ENCODE measurements at places on chromosomes 12 and 14.

- no peak for DNase-seq
Observed at GRCh38 chr14:101315802-101316296, 245.4 kb upstream of the DIO3 start.

- DNase-seq: no peak
Observed at GRCh38 chr12:54229624-54230212, 40.9 kb upstream of the SMUG1 start.

DNA sequence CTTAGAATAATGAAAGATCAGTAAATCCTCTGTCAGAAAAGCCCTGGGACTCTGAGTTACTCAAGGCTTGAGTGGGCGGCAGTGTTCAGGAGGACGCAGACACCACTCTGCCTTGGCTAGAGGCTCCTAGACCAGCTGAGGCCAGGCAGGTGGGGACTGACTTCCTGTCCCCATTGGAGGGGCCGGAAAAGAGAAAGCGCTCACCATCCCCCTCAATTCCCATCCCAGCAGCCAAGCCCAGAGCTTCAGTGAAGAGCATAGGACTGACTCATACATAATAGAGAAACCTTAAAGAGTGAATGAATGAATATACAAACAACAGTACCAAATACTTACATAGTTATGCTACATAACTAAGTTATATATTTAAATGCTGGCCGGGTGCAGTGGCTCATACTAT is 62.0 kb downstream of the PLEKHG7 start:
- DNase-seq: no peak

DNA sequence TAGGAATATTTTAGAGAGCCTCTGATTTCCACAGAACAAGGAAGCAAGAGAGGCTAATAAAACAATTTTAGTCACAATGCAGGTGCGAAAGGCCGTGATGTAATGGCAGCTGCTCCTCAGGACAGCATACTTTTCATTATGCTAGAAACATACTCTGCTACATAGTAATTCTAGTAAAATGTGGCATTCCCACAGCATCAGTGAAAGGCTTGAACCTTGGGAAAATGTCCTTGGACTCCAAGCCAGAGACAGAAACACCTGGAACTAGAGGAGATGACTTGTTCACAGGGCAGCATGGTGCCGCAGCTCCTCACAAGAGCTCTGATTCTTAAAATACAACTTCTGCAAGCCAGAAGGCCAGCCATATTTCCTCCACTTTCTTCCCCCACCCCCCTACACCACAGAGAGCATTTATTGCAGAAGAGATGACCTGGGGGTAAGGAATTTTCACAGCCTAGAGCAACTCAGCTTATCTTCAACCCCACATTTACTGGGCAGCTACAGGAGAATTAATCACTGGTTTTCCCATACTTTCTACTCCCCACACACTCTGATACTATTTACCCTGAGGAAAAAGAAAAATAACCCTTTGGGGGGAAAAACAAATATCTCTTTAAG is 15.8 kb downstream of the ABCC9 start:
- no peak for DNase-seq

GRCh38 chr12:18576104-18576626 is 161.6 kb downstream of the PLCZ1 start:
- DNase-seq: no peak

DNA sequence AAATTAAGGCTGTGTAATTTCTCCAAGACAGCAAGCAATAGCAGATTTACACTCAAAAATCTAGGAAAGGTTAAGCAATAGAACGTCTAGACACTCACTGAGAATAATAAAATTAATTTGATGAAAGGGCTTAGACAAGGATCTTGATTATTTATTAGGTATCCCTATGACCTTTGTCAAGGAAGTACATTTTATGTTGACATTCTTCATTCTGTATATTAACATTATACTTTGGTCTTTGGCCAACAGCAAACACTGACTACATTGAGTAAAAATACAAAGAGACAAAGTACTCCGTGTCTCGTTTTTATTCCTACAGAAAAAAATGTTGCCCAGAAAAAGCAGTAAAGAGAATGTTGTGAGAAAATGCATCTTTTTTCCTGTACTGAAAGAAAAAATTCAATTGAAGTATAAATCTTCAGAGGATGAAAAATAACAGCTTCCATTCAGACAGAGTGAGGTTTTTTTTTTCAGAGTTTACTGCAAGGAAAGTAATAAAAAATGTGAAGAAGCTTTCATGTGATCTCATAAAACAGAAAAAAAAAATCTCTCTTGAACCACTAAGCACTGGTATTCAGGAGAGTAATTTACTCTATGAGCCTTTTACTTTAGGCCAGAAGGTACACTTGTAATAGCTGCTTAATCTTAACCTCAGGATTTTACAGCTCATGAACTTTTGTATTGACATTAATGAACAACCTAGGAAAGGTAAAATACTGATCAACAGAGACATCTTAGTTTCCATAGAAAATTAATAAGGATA is 605.0 kb downstream of the FSCB start:
- DNase-seq: no peak

- peak; percentile 73 for DNase-seq
Observed at GRCh38 chr12:27554421-27555186, 30.6 kb downstream of the PPFIBP1 start.

DNA sequence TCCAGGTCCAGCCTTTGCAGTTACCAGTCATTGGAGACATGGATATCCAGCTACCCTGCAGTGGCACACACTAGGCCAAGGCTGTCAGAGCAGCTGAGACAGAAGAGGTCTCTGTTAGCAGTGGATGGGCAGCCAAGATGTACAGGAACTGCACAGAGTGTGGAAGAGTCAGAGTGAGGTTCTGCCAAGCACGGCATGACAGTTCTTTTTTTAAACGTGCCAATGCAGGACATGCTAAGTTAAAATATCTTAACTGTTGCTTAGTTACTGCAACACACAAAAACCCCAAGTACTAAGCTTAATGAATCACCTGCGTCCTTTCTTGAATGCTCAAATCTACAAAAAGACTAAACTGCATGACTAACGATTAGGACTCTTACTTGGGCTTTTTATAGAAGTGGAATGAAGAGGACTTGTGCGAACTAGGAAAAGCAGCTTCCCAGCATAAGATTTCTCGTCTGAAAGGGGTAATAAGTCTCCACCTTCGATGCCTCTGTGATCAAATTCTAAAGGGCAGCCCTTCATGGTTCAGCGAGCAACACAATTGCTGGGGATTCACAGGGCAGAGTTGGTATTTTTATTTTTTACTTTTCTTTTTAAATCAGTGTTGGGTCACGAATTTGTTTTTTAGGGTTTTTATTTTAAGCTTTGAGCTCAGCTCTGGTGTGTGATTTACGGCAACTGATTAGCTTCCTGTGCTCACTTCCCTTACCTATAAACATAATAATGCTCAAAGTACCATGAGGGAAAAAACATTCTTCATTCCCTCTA is 20.6 kb downstream of the MAPK1IP1L start:
- no peak for DNase-seq

- no peak for DNase-seq
Observed at GRCh38 chr14:95500201-95500681, 16.2 kb downstream of the SYNE3 start.

DNA sequence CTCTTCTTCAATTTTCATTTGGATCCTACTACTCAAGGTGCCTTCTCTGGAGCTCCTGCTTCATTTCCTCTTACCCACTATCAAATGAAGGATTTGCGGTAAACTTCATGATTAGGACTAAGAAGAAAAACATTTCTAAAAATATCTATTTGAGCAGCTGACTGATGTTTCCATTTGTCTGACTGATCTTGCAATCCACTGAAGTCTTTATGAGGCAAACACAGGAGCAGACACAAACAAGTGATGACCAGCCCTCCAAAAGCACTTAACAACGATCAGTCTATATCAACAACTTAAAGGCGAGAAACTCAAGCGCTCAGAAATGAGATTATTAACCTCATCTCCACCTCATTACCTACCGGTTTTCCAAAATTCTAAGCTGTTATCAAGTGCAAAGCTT is 26.2 kb downstream of the OSBPL8 start:
- no peak for DNase-seq

GRCh38 chr12:41055875-41056577 is 132.1 kb upstream of the PDZRN4 start:
- DNase-seq: no peak

DNA sequence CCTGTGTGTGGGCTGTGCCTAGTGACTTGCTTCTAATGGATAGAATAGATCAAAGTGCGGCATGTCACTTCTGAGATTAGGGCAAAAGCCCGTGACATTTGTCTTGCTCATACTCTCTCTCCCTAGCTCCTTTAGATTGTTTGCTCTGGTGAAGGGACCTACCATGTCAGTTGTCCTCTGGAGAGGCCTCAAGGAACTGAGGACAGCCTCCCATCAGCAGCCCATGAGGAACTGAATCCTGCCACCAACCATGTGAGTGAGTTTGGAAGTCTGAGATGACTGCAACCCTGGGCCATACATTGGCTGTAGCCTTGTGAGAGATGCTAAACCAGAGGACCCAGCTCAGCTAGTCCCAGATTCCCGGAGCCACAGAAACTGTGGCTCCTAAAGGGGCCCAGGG is 101.6 kb upstream of the ESRRB start:
- DNase-seq: no peak

GRCh38 chr12:76341436-76342030 is 6.7 kb downstream of the BBS10 start:
- DNase-seq: no peak

DNA sequence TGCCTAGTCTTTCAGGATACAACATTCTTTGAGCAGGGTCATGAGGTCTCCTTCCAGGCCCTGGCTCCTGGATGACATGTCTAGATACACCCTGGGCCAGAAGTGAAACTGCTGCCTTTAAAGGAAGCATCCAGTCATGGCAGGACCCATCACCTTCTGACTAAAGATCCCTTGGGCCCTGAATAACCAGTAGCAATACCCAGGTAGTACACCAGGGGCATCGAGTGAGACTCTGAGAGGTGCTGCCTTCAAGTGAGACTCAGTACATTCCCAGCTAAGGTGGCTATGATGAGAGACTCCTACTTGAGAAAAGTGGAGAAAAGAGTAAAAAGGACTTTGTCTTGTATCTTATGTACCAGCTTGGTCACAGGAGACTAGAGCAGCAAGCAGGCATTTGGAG is 23.5 kb downstream of the OR6C68 start:
- DNase-seq: no peak

GRCh38 chr12:68775121-68775630 is 29.2 kb downstream of the SLC35E3 start:
- DNase-seq: no peak

DNA sequence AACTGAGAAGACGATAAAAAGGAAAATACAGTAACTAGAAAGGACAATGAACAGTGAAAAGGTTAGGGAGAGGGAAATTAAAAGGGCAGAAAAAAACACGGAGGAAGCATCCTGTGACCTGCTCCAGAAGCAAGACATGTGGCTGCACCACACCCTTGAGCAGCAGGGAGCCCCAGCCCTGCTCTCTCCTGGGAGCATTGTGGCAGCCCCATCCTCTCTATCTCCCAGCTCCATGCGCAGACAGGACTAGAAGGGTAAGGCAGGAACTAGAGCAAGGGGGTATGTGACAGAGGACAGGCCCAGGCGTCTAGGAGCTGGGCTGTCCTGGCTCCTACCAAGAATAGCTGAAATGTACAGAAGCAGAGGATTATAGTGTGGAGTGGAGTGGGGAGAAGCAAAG is 38.6 kb upstream of the SMUG1 start:
- DNase-seq: no peak

DNA sequence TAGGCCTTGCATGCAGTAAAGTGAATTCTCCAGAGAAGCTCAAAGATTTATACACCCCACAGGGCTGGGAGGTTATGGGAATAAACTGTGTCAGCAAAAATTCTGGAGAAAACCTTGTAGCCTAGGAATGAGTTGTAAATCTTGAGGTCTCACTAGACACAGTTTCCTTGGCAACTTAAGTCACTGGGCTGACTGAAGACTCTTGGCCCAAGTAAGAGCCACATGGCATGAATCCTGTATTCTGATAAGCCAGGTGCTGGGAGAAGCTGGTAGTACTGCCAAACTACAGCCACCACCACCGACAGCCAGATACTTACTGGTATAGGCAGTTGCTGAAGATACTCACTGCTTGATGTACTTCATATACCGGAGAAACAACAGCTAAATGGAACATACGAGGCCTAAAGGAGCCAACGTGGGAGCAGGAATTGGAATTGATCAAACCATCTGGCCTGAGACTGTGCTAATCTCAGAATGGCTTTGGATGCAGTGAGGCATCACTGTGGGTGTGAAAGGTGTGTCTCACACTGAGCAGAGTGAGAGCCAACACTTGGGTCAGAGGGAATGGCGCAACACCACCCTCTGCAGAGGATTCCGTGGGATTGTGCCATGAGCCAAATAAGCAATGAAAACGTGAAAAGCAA is 102.8 kb upstream of the TMCC3 start:
- DNase-seq: no peak

DNA sequence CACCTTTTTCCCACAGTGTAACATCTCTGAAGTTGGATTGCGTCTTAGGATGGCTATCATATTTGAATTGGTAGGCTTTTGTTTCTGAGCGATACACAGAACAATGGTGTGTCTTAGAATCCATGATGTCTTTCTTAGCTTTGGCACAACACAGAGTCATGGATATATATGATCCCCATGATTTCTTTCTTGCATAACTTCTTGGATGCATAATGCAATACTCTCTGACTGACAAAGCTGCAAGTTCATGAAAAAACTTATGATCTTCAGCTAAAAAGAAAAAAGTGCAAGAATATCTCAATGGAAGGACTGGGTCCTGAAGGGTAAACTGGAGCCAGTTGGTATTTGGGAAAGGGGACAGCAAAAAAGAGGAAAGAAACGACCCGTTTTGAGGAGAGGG is 48.1 kb downstream of the VWF start:
- DNase-seq: no peak

GRCh38 chr12:40446385-40446784 is 221.6 kb downstream of the LRRK2 start:
- DNase-seq: no peak

DNA sequence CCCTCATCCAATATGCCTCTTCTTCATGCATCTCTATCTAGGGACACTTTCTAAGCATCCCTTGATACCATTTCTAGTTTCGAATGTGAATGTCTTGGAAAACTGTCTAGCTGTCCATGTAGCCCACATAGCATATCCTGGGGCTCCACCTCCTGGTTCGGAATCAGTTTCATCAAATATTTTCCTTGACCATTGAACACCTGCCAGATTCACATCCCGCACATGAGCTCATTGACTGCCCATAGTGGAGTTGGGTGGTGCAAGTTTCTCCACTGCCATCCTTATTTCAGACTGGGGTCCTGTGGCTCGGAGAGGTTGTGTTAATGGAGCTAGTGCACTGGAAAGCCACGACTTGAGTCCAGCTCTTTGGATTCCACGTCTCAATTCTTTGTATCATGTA is 58.6 kb upstream of the TMEM263 start:
- DNase-seq: peak; percentile 57

- DNase-seq: no peak
Observed at GRCh38 chr14:105589161-105589925, 63.0 kb downstream of the TMEM121 start.

- DNase-seq: no peak
Observed at GRCh38 chr14:94237983-94238382, 55.1 kb downstream of the SERPINA10 start.

Data from SHP77 (cell line).